ENCODE measurements at places on chromosomes 5 and 9.

DNA sequence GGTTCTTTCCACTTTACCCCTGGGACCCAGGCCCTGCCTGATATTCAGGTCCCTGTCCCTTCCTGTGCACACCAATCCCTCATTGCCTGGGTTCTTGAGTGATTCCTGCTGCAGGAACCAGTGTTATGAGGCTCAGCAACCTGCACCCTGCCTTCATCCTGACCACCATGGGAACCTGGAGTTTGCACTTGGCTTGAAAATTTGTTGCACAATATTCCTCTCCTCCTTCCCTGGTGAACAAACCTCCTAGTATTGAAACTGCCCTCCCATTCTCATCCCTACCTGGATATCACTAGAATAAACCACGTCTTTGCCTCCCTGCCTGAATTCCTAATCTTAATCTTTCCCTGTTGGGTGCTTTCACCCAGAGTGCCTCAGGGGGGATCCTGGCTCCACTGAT lies 52.1 kb upstream of the AFAP1L1 start:
- no peak for DNase-seq

DNA sequence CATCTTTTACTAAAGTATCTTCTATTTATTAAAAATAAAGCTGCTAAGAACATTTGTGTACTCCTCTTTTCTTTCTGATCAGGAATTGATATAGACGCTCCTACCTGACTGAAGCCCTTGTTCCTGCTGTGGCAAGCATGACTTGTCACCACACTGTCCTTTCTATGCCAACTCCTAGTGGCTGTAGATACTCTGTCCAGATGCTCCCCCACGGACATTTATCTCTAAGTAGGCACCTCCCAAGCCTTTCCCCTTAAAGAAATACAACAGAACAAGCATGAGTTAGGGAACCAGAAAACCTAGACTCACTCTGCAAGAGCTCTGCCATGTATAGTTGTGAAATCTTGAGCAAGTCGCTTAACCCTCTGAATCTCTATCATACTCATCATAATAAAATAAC lies 53.2 kb downstream of the FAM114A2 start:
- DNase-seq, result no peak

DNA sequence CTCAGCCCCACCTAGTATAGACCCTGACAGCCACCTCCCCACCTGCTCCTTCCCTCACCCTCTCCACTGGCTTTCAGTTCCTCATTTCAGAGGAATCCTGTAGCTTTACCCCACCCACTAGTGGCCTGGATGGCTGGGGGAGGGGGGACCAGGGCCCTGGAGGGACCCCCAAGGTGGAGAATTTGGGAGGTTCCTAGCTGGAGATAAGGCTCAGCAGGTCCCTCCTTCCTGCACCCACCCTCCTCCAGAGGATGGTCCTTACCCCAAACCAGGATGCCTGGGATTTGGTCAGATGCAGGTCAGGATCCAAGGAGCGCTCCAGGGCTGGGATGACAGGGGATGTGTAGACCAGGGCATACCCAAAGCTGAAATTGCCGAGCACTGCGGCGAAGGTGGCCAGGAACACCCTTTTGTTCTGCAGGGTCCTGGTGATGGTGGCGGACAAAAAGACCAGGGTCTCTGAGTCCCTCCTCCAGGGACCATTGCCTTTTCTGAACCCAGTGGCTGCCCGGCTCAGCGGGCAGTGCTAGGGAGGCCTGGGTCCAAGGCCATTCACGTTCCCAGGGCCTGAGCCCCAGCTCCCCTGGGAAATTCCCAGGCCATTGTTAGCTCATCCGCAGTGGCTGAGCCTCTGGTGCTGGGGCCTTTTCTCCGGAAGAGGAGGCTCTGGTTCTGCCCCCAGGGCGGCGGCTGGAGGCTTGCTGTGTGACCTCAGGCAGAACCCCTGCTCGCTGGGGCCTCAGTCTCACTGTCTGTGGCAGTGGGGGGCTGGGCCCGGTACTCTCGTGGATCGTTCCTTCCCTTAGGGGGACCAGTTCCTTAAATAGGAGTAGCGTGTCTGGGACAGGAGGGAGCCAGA lies 678 bp downstream of the SLC2A6 start:
- no peak for DNase-seq

- DNase-seq, result no peak
Observed at GRCh38 chr9:112299514-112299913, 33.9 kb downstream of the PTBP3 start.

GRCh38 chr9:107605041-107605440 lies 115.5 kb upstream of the KLF4 start:
- no peak for DNase-seq

GRCh38 chr5:153896701-153897100 lies 142.0 kb downstream of the FAM114A2 start:
- DNase-seq, result no peak

DNA sequence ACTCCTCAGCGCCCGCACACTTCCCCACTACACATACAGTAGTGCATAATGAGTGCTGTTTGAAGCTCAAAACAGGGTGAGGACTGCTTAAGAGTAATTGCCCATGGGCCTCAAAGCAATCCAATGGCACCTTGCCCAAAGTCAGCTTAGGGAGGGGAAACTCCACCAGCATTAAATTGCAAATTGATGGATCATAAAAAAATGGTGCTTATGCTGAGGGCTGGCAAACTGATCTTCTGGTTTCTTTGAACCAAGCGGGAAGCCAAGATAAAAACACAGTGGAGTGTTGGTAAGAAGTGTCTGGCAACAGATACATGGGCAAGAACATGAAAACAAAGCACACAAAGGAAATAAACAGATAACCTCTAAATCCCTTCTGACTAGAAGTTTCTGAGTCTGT lies 28.0 kb downstream of the TLE1 start:
- DNase-seq, result peak; percentile 47

DNA sequence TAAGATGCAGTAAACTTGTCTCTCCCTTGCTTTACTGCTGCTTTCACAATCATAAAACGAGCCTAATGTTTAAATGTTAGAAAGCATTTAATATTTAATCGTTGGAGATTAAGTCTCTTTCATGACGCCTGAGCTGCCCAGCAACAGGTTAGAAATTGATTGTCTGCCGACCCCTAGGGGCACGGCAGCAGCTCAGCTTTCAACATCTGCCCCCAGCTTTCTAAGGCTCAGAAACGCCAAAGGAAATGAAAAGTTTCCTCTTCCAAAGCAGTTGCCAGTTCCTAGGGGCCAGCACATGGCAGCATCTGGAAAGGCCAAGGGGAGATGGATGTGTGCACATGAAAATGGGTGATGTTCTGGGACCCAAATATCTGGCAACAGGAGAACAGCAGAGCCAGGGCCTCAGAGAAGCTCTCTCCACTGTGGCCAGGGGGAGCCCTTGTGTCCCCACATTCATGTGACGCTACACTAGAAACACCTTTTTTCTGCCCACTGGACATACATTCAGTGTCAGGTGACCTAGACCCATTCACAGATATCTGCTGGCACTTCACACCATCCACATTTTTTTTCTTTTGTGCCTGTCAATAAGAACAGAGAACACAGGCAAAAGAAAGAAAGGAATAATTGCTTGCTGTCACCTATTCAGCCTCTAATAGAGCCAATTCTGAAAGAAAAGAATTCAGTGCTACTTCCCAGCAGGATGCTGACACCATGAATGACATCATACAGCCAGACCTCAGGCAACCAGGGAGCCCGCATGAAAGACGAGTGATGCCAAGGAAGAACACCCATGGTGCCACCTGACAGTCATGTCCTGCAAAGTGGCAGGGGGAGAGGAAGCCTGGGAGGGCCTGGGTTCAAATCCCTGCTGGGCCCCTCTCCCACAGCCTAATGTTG lies 205.0 kb upstream of the TAS2R1 start:
- no peak for DNase-seq

- DNase-seq, result no peak
Observed at GRCh38 chr5:16879191-16879590, 56.9 kb downstream of the MYO10 start.

DNA sequence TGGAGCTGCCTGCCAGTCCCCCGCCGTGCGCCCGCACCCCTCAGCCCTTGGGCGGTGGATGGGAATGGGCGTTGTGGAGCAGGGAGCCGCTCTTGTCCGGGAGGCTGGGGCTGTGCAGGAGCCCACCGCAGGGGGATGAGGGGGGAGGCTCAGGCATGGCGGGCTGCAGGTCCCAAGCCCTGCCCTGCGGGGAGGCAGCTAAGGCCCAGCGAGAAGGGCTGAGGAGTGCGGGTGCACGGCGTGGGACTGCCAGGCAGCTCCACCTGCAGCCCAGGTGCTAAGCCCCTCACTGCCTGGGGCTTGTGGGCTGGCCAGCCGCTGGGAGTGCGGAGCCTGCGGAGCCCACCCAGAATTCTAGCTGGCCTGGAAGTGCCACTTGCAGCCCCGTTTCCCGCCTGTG lies 991.7 kb upstream of the ARRDC3 start:
- DNase-seq, result no peak

DNA sequence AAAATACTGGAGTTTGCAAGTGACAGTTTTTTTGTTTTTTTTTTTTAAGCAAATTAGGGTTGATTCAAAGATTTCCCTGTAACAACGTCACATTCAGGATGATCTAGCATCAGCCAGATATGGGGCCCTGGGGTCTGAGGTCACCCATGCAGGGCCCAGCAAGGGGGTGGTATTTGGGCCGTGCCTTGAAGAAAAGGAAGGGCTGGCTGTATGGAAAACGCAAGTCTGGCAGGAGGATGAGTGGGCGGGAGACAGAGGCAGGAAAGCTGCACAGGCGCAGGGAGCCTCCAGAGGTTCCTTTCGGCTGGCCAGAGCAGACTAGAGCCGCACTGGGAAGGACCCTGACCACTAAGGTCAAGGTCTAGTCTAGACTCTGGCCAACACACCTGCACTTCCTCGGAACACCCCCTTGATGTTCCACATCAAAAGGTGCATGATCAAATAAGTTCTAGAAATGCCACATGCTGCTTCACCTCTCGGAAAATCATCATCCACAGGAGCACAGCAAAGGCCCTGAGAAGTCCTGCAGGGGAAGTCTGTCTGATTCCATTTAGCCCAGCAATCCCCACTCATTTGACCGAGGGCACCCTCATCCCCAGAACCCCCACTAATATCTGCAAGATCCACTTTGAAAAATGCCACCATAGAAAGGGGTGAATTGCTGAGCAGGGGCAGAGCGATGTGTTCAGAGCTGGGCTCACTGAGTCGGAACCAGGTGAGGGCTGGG lies 21.1 kb upstream of the CPLX2 start:
- DNase-seq, result no peak

GRCh38 chr9:15867988-15868387 lies 315.1 kb downstream of the CCDC171 start:
- peak; percentile 42 for DNase-seq

DNA sequence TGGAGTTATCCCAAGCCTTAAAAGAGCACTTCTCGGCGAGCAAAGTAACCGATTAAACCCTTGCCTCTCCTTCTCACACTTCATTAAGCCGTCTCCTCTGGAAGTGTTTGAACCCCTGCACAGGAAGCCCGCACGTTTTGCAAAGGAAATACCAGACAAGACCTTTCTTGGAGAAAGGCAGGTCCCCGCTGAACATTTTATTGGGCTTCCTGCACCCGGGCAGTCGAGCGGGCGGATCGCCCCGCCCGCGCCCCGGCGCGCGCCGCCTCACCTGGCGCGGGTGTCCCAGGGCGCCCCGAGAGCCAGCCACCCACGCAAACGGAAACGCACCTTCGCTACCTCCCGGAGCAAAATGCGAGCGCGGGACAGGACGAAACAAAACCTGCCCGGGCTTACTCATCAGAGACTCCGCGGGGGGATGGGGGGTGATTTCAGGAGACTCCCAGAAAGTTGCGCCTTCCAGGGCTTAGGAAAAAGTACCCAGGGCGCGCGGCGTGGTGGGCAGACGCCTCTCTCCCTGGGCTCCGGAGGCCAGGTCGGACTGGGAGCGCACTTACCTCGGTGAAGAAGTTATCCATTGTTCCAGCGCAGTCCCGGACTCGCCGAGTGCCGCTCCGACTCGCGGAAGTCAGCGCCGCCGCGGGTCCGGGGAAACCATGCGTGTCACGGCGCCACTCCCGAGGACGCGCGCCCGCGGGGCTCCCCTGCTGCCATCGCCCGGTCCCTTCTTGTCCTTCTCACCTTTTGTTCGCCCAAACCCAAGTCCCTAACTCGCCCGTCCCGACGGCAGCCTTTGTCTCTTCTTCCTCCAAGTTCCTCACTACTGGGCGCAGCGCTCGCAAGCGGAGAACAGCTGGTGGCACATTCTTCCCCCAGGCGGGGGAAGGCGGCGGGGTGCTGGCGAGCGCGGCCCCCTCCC lies 598 bp downstream of the MYO10 start:
- DNase-seq, result no peak

DNA sequence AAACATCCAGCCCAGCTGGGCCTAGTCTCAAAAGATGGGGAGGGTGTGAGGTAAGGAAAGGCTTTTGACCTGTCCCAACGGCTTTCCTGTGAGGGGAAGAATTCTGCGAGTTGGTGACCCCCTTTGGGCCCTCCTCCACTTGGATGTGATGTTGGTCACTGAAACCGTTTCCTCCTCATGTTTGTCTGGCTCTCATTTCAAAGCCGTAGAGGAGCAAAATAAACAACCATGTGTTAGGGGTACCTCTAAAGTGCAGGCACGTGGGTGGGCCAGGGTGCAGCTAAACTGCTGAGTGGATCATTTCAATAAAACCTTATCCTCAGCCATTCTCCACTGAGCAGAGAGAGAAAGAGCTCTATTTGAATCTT lies 84.3 kb upstream of the MELK start:
- DNase-seq, result no peak

- peak; percentile 14 for DNase-seq
Observed at GRCh38 chr5:32329395-32329834, 16.7 kb upstream of the MTMR12 start.

- DNase-seq, result no peak
Observed at GRCh38 chr9:116144555-116144954, 9.0 kb upstream of the PAPPA start.

GRCh38 chr5:113693701-113694100 lies 180.2 kb downstream of the YTHDC2 start:
- DNase-seq, result no peak

DNA sequence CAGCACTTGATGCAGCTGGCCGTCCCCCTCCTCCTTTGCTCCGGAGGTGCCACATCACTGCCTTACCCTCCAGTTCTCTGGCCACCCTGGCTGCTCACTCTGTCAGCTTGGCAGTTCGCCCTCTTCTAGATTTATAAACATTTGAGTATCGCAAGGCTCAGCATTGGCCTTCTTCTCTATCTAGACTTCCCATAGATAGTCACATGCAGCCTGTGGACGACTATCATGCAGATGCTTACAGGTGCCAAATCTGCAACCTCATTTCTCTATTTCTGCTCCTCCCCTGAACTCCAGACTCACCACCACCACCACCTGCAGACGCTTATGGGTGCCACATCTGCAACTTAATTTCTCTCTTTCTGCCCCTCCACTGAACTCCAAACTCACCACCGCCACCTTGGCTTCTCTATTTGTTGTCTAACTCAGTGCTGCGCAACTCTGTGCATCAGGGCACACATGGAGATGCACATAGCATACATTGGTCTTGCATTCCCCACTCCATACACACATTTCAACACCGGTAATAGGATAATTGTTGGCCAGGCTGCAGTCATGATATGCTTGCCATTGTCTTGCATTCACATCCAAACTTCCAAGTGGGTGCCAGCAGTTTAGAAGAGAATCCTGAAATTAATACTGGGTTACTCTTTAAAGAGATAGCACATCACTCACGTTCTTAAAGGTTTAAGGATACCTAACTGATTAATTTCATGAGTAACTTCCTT lies 1.9 kb upstream of the DAP start:
- no peak for DNase-seq
